Activated CD8-positive, alpha-beta T cell treated with anti-CD3 and anti-CD28 coated beads for 36 hours (primary cell): ENCODE measurements at places on chromosomes 16 and 17.

GRCh38 chr17:13735444-13735843, 133.7 kb upstream of the HS3ST3A1 start:
- DNase-seq, result no peak

DNA sequence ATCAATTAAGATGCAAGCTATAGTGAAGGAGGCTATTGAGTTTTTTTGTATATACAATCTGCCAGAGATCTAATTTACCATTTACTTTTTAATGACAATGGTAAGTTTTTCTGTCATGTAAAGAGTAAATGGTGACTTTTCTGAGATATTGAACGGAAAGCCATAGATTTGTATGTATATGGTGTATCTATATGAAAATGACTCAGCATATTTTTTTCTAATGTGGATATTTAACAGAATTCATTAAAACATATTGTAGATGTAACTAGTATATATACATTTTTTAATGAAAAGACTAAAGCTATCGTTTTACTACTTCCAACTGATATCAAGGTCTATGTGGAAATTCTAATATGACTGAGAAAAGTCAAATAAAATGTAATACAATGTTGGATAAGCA, 34.1 kb downstream of the CNTNAP4 start:
- no peak for DNase-seq

DNA sequence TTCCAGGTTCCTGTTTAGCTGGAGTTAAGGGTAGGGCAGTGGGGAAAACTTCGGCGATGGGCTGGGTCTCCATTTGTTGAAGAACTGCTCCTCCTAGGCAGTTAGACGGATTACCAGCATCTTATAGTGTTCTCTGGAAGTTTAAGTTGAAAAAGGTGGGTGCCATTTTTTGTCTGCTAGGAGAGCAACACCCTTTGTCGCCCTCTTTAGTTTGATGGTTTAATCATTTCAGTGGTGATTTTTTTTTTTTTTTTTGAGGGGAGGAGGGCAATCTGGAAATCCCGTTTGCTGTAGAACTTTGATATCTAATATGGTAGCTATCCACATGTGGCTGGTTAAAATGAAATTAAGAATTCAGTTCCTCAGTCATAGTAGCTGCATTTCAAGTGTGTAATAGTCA, 4.1 kb downstream of the UBFD1 start:
- DNase-seq, result no peak

- no peak for DNase-seq
Measured at GRCh38 chr16:22624038-22624799, 113.5 kb downstream of the NPIPB5 start.

DNA sequence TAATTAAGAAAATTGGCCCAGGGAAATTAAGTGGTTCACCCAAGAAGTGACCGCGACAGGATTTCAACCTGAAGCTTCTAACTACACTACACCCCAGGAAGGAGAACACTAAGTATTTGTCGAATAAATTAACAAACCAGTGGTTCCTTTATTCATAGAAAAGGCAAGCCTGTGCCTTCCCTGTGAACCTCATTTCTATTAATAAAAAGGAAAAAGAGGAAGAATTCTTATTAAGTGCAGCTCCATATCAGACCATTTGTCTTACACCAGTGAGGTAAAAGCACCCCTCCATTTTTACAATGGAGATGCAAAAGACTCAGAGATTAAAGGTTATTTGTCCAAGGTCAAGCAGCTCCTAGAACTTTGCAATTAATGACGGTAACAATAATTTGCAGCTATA, 1.7 kb downstream of the COPS3 start:
- DNase-seq, result no peak
